Stimulated activated CD4-positive, alpha-beta T cell treated with anti-CD3 and anti-CD28 coated beads, Interleukin-1b, Interleukin-23, amount 100 ng/mL, for 4 hours (primary cell): ENCODE measurements at places on chromosomes 7 and 10.

GRCh38 chr7:36071605-36072004 is 81.4 kb upstream of the EEPD1 start:
- no peak for DNase-seq

DNA sequence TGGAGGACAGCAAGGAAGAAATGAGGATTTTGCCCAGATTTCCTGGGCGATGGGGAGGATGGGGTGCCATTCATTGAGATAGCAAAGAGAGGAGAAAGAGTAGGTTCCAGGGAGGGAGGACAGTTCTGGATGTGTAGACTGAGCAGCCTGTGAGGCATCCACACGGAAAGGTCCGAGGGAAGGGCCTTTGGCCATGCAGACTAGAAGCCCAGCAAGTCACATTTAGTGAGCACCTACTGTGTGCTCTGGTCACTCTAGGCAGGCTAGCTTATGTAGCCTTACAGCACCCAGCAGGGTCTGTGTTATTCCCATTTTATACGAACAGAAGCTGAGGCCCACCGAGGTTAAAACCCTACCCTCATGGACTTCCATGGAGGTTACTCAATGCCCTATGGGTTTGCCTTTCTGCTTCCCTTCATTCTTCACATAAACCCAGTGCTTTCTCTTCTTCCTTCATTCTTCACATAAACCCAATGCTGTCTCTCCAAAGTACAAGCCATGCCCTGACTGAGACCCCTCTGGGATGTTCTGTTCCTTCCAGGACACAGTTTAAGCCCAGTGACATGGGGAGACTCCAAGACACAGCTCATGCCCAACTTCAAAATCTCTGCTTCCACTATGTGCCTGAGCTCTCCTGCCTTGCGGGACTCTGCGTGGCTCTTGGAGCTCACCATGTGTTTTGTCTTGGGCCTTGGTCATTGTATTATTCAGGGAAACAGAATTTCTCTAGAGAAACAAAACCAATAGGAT is 13.7 kb downstream of the IL2RA start:
- DNase-seq, result no peak

DNA sequence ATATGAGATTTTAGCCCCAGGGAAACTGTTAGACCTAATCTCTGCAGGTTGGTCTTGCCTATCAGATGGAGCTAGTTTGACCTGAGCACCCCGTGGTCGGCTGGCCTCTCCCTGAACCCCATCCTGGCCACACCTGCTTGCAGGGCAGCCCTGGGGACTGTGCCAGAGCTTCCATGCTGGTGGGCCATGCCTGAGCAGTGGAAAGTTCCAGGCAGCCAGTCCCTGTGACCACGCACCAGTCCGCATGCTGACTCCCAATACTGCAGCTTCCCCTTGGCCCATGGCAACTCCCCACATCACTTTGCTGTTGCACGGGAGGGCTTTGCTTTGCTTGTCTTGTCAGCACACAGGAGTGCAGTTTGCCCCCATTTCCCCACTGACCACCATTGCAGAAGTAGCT is 427.8 kb upstream of the SEMA3D start:
- DNase-seq, result no peak

DNA sequence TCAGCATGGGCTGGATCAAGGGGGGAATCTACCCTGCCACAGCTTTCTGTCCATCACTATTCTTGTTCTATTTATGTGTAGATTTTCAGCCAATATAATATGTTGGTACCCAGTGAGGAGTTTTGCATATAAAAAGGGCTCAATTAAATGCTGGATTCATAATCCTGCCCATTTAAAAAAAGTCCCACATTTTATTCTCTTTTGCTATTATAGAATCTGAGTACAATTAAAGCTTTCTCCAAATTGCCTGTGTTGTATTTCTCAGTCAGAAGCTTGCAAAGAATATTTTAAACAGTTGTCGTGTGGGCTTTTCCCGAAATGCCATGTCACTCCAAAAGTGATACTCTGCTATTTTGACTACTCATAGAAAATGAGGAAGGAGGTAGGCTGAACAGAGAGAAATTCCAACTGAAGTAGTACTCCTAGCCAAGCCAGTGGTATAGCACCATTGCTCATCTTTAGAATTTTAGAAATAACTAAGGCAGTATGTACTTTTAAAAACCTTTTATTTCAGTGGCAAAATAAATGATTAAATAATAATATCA is 108.3 kb upstream of the HDAC9 start:
- no peak for DNase-seq
